Lower leg skin (tissue), 4 donors: ENCODE measurements at places on chromosomes 12 and 14. TPM values are rescaled to one million over a fixed set of nuclear protein-coding genes. Genes with fewer than 3 reads are reported as not detected.

Gene GDF3
- total RNA-seq: not detected

Gene KERA
- not detected for total RNA-seq

Gene NRL
- 2.4 TPM for total RNA-seq

Gene EXOC3L4
- not detected for total RNA-seq

Gene RNASE7
- 58.3 TPM for total RNA-seq

Gene SLC17A8
- not detected for total RNA-seq

Gene SOAT2
- total RNA-seq: not detected

Gene TAS2R10
- total RNA-seq: not detected

Gene FAM222A
- 5.4 TPM for total RNA-seq

Gene KRT75
- 4.5 TPM for total RNA-seq

Gene KRT74
- 14.6 TPM for total RNA-seq

Gene REP15
- 1.1 TPM for total RNA-seq

Gene ART4
- 0.17 TPM for total RNA-seq

Gene IAPP
- total RNA-seq: not detected

Gene ITGB7
- 13.2 TPM for total RNA-seq

Gene CLEC4A
- total RNA-seq: 0.62 TPM
